Left renal pelvis (tissue), 4 donors: ENCODE measurements at places on chromosomes 3 and 15. TPM values are rescaled to one million over a fixed set of nuclear protein-coding genes. Genes with fewer than 3 reads are reported as not detected.

DNA sequence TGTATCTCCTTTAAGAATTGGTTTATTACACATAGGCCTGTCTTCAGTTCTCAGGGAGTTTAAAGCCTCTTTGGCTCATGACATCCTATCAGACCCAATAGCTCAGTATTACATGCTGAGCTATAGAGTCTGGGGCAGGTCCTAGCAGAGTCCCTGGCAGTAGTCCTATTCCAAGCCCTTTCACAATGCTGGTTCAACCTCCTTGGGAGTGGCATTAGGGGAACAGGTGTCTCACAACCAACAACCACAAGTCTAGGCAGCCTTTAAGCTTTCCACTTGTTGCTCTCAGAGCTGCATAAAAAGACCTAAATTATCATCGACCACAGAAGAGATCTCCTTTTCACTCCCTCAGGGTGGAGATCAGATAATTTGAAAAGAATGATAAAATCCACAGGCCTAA is 22.8 kb upstream of the C2CD4B start:
- DNase-seq: no peak

- no peak for DNase-seq
These were observed 1108.3 kb downstream of the ROBO1 start for GRCh38 chr3:78659386-78659987.

GRCh38 chr15:40064231-40064894 is 25.4 kb upstream of the SRP14 start:
- no peak for DNase-seq

DNA sequence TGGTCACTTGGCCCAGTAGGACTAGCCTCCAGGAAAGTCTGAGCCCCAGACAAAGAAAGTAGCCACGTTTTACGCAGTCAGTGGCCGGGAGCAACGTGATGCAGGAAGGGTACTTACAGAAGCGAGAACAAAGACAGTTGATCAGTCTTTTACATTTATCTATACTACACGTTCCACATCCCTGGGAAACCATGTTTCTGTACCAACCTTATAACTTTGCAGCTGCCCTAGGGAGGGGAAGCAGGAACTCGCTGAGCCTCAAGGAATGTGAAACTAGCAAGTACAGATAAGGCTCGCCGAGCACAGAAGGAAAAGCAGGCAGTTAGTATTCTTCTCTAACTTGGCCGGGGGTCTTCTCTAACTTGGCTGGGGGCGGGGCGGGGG is 3.4 kb upstream of the KNL1 start:
- DNase-seq: no peak

DNA sequence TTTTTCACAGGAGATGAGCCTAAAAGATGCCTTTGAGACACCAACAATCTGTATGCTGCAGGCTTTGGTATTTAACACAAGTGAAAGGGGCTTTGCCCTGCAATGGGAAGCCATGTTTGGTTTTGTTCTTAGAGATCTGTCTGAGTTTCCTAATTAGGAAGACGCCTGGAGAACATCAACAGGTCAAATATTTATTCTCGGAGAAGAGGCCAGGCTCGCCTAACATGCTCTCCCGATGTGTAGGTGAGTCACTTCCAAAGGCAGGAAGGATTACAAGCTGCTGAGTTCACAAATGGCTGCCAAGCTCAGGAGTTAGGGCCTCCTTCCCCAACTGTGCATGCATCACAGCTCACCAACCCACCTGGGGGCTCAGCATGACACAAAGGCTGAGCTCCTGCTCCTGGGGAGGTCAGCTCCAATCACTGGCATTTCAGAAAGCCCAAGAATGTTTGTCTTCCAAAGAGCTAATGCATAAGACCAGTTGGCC is 119.5 kb upstream of the PRICKLE2 start:
- no peak for DNase-seq

DNA sequence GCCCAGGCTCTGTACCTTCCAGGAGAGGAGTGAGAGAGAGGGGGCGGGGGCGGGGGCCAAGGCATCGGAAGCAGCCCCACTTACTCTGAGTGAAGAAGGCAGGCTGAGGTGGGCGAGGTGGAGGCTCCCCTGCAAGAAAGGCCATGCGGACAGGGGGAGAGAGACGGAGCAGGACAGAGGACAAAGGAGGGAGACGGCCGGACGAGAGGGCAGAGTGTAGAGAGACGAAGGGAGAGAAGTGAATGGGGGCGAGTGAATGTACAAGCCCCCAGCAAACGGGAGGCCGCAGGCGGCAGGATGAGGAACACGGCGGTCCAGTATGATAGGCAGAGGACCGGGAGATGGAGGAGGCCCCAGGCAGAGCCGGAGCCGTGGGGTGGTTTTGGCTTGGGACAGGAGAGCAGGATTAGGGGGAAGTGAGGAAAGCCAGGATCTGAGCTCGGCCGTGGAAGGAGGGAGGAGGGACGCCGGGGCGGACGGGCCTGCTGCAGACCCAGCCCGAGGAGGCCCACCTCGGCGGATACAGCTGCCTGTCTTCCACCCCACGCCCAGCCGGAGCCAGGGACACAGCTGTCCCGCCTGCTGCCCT is 38.8 kb downstream of the TNK2 start:
- DNase-seq: no peak

The CD276 gene
- polyA plus RNA-seq: 172 TPM

GRCh38 chr3:32551496-32551895 is 19.2 kb downstream of the DYNC1LI1 start:
- no peak for DNase-seq

DNA sequence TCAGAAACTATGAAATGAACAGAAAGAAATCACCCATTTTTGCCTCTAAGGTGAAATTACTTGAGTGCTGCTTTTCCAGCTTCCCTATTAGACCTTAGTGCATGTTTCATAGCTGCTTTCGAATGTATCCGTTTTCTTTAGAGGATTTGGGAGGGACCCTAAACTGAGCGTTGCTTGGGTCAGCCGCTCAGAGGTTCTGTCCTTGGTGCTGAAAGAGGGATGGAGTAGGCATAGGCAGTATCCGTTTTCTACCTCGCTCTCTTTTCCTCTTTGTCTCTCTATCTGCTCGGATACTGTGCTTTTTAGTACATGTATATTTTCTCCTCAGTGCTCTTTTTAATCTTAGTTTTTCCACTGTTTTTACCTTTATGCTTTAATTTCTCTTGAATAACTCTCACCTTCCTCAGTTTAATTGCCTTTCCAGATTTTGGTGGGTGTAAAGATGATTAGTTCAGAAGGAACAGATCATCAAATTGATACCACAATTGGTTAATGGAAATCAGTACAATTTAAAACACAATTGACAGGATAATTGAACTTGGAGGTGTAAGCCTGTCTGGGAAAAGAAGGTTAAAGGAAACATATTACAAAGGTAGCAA is at the start of gene DRD3:
Gene DRD3 (minus strand): TSS at position 283 of the 599 bp plus-strand sequence. CDS start 7,060 bp downstream, outside the sequence.
- peak; percentile 53 for DNase-seq

GRCh38 chr3:193563426-193563825 is 8.7 kb upstream of the ATP13A4 start:
- no peak for DNase-seq

- no peak for DNase-seq
These were observed 123.8 kb upstream of the PHLDB2 start for GRCh38 chr3:111735243-111735758.

The FBXW12 gene
- polyA plus RNA-seq: 0.37 TPM

The C15orf62 gene
- polyA plus RNA-seq: 2.5 TPM

The REC114 gene
- not detected for polyA plus RNA-seq

DNA sequence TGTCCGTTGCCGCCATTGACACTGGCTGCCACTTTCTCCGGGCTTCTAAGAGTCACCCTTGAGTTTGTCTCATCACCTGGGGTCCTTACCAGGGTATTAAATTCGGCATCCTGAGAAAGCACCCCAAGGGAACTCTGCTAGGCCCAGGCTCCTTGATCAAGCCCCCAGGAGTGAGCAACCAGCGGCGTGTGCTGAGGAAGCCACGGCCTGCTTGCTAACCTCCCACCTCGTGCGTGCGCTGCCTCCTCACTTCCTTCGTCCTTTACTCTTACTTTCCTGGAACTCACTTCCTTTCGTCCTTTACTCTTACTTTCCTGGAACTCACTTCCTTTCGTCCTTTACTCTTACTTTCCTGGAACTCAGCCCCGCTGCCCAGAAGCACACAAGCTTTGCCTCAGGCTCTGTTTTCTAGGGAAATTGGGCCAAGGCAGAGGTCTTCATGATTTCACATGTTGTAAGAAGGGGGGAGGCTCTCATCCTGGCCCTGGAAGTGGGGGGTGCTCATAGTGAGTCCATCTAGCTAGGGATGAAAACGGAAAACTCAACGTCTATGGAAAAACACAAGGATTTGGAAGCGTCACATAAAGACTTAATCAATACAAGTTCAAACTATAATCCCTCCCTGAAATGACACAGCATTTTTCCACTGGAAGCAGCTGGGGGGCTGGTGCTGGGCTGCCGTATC is 36.7 kb upstream of the BDH1 start:
- DNase-seq: no peak

- no peak for DNase-seq
These were observed 44.8 kb downstream of the PEAK1 start for GRCh38 chr15:77375133-77375532.

GRCh38 chr3:40306336-40306735 is 3.2 kb upstream of the EIF1B start:
- DNase-seq: no peak

The MUC20 gene
- 28.0 TPM for polyA plus RNA-seq

GRCh38 chr3:171333784-171334464 is 126.3 kb downstream of the TNIK start:
- DNase-seq: no peak

The TMEM41A gene
- polyA plus RNA-seq: 24.1 TPM

GRCh38 chr15:66290518-66290917 is 2.9 kb upstream of the DIS3L start:
- DNase-seq: no peak

DNA sequence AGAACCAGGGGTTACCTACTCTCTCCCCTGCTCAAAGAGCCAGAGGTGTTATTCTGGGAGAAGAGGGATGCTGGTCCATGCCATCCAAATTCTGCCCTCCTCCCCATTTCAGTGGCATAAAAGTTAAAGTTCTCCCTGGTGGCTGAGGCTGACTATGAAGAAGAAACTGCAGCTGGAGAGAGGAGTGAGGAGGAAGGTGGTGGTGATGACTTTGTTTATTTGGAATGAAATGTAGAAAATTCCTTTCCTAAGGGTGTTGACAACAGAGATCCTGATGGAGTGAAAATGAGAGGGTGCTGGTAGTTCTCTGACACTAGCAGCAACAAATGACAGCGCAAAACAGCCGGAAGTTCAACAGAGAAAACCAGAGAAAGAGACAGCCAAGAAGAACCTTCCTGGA is 100.4 kb downstream of the PCCB start:
- DNase-seq: no peak

The RHOA gene
- polyA plus RNA-seq: 514 TPM

GRCh38 chr15:86611417-86612040 is 531.9 kb downstream of the AGBL1 start:
- DNase-seq: no peak

GRCh38 chr3:128466840-128467541 is at the start of gene DNAJB8:
DNAJB8 (minus strand) TSS chr3:128466890; CDS start chr3:128463245, 3,645 bp downstream.
- no peak for DNase-seq

The PRSS50 gene
- polyA plus RNA-seq: 1.2 TPM

The EEFSEC gene
- 22.2 TPM for polyA plus RNA-seq

DNA sequence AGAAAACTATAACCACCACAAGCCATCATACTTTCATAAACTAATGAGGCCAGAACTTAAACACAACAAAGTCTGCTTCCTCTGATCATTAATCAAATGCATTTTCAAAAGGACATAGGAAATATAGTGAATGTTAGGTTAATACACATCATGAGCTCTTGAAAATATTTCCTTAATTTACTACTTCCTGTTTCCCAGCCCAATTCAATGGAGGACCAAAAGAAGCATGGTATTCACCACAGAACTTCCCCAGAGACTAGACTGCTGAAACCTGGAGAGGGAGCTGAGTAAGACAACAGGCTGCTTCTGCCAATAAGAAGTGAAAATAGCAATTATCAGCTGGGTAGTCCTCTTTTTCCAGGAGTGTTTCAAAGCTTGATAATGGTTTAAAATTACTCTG is 250.3 kb downstream of the ULK4 start:
- no peak for DNase-seq

The XXYLT1 gene
- polyA plus RNA-seq: 46.3 TPM

DNA sequence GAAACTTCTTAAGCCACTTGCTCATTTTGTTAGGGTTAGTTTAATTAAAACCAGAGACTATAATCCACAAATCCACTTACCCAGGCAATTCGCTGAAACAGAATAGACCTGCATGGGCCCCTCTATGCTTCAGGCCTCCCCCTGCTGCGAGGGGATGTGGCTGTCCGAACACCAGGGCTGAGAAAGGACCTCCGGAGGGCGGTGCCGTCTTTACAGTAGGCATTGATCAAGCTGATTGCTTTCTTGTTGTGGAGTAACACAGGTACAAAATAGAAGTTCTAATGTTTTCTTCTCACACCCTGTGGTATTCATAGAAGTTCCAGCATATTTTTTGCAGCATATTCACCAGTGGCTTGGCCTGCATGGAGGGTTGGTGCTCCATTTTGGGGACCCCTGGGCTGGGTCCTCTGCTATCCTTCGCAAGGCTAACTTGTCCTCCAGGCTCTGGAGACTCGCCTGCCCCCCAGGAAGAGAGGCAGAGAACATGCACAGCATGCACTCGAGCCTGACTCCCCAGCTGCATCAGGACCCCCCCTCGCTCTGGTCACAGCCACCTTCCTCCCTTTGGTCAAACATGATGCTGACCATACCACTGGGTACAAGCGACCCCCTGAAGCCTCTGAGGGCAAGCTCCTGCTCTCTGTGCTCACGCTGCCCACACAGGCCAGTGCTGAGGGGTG is 55.3 kb downstream of the TPRA1 start:
- no peak for DNase-seq

DNA sequence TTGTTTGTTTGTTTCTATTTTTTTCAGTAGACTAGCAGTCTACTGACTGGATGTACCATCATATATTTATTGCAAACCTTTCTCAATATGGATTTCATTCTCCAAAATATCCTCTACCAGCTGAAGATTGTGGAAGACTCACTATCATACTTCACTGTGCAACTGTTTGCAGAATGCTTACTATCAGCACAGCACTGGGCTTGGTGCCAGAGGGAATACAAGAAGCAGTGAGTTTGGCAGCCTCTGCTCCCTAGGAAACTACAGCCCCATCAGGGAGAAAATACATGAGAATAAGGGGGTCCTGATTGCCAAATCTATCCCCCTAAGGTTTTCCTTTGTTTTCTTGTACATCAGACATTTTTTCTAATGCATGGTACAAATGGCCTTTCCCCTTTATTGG is 27.5 kb downstream of the AQP9 start:
- no peak for DNase-seq

The MCF2L2 gene
- 1.5 TPM for polyA plus RNA-seq

The MUC4 gene
- polyA plus RNA-seq: 2.8 TPM

- DNase-seq: no peak
These were observed 13.2 kb downstream of the TM4SF4 start for GRCh38 chr3:149487598-149488197.

- no peak for DNase-seq
These were observed 15.7 kb upstream of the LMCD1 start for GRCh38 chr3:8485943-8486342.

The SLC6A20 gene
- 0.03 TPM for polyA plus RNA-seq

DNA sequence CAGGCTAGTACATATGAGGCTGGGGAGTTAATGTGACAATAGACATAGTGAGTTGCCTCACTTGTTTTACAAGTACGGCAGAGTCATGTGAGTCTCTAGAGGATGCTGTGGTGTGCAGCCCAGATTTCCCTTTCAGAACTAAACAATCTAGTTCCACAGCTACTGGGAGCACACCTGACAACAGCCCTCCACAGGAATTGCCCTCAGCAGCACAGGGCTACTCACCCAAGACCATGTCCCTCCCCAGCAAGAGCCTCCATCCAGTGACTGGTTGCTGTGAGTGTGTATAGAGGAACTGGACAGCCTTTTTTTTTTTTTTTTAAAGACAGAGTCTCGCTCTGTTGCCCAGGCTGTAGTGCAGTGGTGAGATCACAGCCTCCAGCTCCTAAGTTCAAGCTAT is 40.2 kb upstream of the UBE2E2 start:
- DNase-seq: no peak
